Breast epithelium (tissue), 4 donors: ENCODE measurements at places on chromosomes 3 and 15.

GRCh38 chr3:121916189-121916588 lies 22.0 kb downstream of the SLC15A2 start:
- DNase-seq, result no peak

DNA sequence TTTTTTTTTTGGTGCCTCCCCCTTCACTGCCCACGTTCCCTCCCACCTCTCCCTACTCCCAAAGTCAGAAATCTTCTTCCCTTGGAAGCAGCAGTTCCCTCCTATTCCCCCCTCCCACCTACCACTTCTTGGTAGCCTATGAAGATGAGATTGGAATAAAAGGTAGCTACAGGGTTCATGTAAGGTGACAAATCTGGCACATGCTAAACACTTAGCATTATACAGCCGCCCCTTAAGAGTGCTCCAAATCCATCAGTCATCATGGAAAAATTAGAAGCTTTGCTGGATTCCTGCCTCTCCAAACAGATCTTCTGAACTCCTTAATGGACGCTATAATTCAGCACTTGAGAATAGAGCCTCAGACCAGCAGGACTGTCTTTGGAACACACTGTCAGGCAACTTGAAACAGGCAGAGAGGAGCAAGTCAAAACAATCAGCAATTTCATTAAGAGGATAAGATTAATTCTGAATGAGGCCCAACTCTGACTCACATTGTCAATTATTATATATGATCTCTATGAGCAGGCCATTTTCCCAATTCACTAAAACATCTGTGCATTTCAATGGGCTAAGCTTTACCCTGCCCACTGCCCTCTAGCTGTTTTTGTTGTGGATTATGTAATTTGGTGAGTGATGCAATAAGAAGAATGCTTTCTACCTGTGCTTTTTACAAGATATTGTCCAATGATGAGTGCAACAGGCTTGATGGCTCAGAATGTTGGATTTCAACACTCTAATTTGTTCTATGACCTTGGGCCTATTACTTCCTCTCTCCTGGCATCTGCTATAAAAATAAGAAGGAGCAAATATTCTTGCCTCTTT lies 34.6 kb upstream of the SPRED1 start:
- no peak for DNase-seq

- DNase-seq, result no peak
Observed at GRCh38 chr3:105764378-105765307, 104.2 kb downstream of the CBLB start.

DNA sequence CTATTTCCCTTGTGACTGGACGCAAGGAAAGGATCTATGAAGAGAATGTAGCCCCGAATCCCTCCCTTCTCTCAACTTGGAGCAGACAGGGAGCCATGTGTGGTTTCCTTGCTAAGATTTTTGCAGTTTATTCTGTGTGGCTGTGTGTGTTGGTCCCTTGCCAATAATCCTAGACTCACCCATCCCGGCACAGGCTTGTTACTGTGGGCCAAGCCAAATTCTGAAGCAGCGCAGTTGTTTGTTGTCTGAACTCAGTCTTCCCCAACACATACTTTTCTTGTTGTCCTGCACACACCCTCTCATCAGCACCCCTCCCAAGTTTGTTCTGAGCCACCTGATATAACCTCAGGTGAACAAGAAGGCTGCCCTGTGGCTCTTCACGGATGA lies 193.3 kb upstream of the CTDSPL start:
- no peak for DNase-seq

GRCh38 chr15:41387646-41388045 lies 14.7 kb downstream of the NDUFAF1 start:
- no peak for DNase-seq
